ENCODE measurements at places on chromosomes 16 and 17.

DNA sequence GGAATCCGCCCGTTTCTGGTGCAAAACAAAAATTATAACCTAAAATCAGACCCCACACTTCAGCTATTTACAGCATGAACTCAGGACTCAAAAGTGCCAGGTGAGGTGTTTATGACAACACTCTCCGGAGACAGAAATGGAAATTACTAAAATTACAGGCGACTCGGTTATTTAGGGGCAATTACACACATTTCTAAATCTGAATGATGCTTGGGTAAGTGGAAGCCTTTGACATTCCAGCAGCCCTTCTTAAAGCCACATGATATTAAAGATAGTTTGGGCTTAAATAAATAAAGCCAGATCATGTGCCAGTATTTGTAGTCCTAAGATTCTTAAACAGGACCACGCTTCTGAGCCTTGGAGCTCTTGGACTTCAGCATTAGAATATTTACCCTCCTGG, 36.7 kb upstream of the PMP22 start:
- no peak for DNase-seq

- no peak for DNase-seq
These were observed 150.3 kb downstream of the IRX3 start for GRCh38 chr16:54136276-54136625.

DNA sequence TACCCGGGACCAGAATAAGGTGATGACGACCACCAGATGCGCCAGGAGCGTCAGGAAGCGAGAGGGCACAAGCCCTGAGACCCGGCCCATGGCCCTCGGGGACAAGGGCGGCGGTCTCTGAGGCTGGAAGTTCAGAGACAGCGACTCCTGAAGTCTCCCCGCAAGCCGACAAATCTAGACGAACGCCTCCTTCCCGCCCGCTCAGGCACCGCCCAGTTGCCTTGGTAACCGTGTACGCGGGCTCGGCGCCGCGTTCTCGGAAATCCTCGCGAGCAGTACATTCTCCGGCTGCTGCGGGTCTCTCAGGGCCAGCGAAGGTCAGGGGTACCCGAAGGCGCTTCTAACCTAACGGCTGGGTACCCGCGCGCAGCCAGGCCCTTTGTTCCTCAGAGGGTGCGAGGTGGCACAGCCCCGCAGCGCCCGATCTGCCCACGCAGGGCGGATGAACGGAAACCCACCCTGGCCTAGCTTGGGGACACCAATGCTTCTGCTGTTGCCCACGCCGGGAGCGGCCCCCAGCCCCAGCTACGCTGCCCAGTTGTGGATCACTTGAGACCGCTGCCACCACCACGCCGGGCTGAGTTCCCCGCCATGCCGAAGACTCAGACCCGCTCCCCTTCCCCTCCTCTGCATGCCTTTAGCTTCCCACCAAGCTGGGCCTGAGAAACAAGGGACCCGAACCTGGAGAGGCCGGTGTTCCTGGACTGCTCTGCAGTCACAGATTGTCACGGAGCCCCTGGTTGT, at the start of gene TMEM107:
TMEM107 (minus strand) TSS at position 184 of the 744 bp plus-strand sequence; CDS start at position 90, 94 bp downstream.
- peak; percentile 84 for DNase-seq

DNA sequence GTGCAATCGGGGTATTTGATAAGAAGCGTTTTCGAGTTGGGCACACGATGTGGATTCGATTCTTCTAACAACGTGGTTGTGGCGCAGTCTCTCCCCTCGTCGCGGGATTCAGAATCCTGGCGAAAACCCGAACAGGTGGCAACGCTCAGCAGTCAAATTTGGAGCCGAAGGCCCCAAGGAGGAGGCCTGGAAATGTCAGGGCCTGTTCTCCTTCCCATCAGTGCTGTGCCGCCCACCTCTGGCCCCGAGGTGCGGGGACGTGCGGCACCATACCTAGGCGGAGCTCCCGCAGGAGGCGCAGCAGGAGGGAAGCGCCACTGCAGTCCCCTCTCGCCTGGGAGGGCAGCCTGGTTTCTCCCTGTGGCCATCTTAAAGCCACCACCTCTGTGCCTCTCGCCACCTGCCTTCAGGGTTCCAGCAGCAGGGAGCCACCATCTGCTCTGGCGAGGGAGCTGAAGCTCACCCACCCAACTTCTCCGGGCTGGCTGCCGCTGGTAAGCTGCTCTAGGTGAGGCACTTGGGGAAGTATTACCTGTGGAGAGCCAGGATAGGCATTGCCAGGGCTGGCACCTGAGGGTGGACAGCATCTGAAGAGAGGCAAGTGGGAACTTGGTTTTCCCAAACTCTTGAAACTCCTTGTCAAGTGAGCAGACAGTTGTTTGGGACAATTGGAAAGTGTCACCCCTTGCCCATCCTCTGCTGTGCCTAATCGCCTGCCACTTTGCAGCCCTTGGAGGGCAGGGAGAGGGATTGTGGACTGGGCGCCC, 2.6 kb upstream of the AATF start:
- DNase-seq = no peak

- no peak for DNase-seq
These were observed 8.4 kb upstream of the MTSS2 start for GRCh38 chr16:70694088-70694867.

GRCh38 chr16:1535391-1536291, 2.2 kb downstream of the TMEM204 start:
- DNase-seq = no peak

- DNase-seq = peak; percentile 78
These were observed 2.0 kb downstream of the MAF start for GRCh38 chr16:79598348-79599181.

DNA sequence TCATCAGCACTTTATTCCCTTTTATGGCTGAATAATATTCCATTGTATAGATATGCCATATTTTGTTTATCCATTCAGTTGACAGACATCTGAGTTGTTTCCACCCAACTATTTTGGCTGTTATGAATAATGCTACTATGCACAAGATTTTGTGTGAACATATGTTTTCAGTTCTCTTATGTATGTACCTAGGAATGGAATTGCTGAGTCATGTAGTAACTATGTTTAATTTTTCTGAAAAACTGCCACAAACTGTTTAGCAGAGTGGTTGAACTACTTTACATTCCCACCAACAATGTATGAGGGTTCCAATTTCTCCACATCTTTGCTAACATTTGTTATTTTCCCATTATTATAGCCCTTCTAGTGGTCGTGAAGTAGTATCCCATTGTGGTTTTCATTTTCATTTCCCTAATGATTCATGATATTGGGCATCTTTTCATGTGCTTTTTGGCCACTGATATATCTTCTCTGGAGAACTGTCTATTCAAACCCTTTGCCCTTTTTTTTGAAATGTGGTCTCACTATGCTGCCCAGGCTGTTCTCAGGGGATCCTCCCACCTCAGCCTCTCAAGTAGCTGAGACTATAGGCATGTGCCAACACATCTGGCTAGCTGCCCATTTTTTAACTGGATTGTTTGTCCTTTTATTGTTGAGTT, 26.3 kb downstream of the SMURF2 start:
- no peak for DNase-seq

DNA sequence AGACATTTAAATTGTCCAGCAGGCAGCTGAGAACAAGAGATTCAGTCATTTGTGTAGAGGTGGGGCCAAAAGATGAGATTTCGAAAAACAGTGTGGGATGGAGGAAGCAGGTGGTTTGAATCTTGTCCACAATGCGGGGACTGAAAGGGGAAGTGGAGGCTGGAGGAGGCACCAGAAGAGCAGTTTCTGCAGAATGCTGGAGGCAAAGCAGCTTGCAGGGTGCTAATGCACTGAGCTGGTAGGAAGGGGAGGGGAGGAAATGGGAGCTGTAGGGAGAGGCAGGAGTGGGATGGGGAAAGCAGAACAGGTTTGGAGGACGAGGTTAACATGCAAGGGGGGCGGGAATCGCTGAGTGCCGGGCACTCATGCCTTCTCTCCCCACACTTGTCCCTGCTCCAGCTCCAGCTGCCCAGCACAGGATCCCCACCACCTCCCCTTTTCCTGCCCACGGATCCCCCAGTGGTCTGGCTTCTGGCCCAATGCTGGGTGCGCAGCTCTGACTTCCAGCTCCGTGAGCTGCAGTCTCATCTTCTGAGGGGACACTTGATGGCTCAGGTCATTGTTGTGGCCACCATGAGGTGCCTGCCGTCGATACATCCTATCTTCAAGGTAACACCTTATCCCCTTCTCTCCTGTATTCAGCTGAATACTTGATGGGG, 9.4 kb downstream of the C17orf100 start:
- no peak for DNase-seq

DNA sequence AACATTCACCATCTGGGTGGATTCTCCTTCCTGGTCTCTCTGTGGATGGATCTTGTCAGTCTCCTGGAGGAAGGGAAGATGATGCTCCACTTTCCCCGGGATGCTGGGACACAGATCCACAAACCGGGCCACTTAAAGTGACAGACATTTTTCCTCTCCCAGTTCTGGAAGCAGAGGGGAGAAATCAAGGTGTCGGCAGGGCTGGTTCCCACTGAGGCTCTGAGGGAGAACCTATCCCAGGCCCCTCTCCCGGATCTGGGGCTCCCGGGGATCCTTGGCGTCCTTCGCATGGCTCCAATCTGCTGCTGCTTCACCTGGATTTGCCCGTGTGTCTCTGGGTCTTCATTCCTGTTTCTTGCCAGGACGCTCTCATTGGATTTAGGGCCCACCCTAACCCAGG, 263.1 kb upstream of the TNRC6C start:
- no peak for DNase-seq

GRCh38 chr17:4508207-4508606, 9.5 kb downstream of the SPNS2 start:
- no peak for DNase-seq

GRCh38 chr16:73610160-73610559, 562.2 kb upstream of the ZFHX3 start:
- DNase-seq = no peak

DNA sequence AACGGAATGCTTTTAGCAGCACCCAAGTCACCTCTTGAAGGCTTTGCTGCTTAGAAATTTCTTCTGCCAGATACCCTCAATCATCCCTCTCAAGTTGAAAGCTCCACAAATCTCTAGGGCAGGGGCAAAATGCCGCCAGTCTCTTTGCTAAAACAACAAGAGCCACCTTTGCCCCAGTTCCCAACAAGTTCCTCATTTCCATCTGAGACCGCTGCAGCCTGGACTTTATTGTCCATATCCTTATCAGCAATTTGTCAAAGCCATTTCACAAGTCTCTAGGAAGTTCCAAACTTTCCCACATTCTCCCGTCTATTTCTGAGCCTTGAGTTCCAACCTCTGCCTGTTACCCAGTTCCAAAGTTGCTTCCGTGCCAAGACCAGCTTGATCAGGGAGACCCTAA, 27.4 kb downstream of the TMC6 start:
- DNase-seq = no peak

GRCh38 chr16:28186752-28187151, 25.0 kb downstream of the XPO6 start:
- DNase-seq = no peak

DNA sequence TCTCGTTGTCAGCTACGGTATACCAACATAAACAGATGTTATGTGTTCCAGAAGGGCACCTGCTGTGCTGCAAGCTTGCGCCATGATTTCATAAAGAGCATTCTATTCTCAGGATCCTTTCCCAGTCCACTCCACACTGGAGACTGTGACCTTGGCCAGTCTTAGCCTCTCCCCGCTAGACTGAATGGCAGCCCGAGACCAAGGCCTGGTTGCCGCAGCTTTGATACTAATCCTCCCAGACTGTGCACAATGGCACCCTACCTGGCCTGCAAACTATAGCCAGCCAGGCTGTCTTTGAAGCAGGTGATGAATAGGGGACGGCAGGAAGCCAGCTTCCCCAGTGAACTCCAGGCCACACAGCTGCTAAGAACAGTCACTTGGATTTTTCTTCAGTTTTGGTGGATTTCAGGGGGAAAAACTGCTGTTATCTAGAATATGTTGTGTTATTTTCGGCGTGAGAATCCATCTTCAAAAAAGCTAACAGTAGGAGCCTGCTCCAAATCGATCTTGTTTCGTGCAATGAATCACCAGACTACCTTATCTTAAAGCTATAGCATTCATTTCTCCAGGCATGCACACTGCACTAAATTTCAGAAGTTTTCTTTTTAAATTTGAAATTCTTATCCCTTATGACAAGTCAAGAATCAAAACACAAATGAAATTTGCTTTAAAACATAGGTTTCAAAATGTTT, 289.0 kb downstream of the CEP112 start:
- DNase-seq = no peak

GRCh38 chr17:82171750-82172375, 40.8 kb downstream of the CCDC57 start:
- no peak for DNase-seq

DNA sequence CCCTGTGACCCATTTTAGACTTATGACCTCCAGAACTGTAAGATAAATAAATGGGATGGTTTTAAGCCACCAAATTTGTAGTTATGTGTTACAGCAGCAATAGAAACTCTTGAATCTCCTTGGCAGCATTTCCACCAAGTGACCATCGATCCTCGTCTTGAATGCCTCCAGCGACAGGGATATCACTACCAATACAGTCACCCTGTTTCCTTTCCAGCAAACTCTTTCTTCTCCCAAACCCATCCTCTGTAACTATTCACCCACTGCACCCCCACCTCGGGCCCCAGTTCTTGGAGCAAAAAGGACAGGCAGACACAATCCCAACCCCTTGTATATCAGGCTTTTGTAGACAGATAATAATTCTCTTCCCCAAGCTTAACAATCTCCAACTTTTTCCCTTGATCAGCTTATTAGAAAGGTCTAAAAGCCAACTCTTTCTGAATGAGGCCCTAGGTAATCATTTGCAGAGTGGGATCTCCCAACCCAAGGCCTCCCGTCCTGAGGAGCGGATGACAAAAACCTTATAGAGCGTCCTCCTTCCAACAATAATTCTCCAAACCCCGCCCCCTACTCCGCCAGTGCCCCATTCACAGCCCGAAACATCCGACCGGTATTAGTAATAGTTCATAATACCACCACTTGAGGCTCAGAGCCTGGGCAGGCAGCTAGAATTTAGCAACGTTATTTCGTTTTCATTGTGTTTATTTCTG, 14.7 kb upstream of the PLLP start:
- no peak for DNase-seq

DNA sequence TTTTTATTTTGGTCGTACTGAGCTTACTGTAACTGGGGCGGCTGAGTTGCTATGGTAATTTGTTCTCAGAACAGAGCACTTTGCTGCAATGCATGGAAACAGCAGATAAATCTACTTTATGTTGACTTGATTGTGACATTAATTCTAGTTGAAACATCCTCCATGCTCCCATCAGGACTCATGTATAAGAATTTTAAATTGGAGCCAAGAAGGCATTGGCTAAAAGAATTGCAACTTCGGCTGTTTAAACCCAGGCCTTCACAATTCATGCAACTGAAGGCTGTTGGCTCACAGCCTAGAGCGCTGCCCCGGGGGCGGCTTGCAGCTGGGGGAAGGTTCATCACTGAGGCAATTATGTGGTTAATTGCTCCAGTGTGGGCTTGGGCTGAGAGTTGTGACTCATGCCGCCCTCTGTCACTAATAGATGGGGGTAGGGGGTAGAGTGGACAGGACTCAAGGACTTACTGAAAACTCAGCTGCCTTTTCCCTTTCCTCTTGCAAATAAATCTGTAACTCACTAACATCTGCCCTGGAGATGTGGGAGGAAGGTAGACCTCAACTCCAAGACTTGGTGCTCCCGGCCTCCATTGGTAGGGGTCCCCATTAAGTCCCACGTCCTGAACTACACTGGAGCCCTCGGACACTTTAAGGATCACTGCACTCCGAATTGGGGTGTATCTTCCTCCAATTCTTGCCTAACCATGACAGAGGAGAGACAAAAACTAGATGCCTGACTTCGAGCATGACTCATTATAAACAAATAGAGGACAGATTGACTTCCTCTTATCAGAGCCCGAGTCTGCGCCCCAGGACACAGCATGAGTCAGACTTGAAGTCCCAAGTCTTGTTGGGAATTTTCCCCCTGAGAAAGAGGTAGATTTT, 37.5 kb downstream of the ERCC4 start:
- no peak for DNase-seq

Data from T-helper 1 cell (primary cell).